ENCODE measurements at places on chromosomes 7 and 10.

DNA sequence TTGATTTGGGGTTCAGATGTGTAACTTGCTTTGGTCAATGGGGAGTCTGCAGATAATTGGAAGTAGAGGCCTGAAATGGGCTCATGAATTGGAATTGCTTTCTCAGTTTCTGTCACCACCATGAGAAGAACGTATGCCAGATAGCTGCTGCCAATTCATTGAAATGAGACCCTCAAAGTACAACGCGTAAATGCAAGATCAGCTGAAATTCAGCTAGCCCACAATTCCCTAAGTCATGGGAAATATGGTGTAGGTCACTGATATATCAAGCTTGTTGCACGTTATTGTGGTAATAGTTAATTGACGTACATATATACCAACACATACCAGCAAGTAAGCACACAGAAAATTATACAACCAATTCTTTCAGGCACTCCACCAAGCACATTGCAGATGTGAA lies 520.0 kb downstream of the NRG3 start:
- no peak for DNase-seq

- no peak for DNase-seq
Measured at GRCh38 chr10:86373828-86374227, 7.2 kb upstream of the GRID1 start.

DNA sequence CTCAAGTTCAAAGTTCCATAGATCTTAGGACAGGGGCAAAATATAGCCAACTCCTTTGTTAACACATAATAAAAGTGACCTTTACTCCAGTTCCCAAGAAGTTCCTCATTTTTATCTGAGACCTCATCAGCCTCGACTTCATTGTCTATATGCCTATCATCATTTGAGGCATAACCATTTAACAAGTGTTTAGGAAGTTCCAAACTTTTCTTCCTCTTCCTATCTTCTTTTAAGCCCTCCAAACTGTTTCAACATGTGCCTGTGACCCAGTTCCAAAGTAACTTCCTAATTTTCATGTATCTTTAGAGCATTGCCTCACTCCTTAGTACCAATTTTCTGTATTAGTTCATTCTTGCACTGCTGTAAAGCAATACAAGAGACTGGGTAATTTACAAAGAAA lies 569.1 kb downstream of the ANKRD7 start:
- DNase-seq: no peak

- no peak for DNase-seq
Measured at GRCh38 chr7:147249956-147250355, 1133.4 kb downstream of the CNTNAP2 start.

- no peak for DNase-seq
Measured at GRCh38 chr10:111114758-111115500, 38.1 kb downstream of the ADRA2A start.

GRCh38 chr7:5690931-5691473 lies 90.5 kb downstream of the RNF216 start:
- DNase-seq: no peak

- no peak for DNase-seq
Measured at GRCh38 chr7:45710271-45711160, 136.3 kb downstream of the ADCY1 start.

GRCh38 chr7:18874880-18875279 lies 242.6 kb downstream of the TWIST1 start:
- DNase-seq: no peak

DNA sequence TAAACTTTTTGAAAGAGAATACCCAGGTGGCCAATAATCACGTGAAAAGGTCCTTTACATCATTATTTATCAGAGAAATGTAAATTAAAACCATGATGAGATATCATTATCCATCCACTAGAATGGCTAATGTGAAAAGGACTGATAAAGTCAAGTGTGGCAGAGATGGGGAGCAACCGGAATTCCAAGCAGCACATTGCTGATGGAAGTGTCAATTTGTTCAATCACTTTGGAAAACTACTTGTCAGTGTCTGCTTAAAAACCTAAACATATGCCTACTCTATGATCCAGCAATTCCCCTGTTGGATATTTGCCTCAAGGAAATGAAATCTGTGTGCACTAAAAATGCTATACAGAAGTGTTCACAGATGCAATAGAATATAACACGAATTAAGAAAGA lies 465.6 kb downstream of the PLXNA4 start:
- DNase-seq: no peak

GRCh38 chr7:155217634-155218033 lies 80.0 kb upstream of the INSIG1 start:
- DNase-seq: no peak

- no peak for DNase-seq
Measured at GRCh38 chr7:154910977-154911376, 91.9 kb downstream of the PAXIP1 start.

DNA sequence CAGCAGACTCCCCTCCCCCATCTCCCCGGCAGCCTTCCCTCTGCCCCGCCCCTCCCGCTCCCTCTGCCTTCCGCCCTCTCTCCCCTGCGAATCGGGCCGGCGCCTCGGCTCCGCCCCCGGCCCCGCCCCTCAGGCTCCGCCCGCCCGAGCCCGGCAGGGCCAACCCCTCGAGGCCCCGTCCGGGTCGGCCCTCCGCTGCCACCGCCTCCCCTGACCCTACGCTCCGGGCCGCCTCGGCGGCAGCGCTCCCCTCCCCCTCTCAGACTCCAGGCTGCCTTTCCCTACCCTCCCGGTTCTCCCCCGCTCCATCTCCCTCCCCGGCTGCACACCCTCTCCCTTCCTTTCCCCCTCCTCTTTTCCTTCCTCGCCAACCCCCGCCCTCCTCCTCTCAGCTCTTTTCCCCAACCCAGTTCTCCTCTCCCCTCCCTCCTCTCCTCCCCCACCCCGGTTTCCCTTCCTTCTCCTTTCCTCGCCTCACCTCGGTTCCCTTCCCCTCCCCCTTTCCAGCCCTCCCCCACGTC lies 1.6 kb downstream of the ZNF467 start:
- peak; percentile 73 for DNase-seq

DNA sequence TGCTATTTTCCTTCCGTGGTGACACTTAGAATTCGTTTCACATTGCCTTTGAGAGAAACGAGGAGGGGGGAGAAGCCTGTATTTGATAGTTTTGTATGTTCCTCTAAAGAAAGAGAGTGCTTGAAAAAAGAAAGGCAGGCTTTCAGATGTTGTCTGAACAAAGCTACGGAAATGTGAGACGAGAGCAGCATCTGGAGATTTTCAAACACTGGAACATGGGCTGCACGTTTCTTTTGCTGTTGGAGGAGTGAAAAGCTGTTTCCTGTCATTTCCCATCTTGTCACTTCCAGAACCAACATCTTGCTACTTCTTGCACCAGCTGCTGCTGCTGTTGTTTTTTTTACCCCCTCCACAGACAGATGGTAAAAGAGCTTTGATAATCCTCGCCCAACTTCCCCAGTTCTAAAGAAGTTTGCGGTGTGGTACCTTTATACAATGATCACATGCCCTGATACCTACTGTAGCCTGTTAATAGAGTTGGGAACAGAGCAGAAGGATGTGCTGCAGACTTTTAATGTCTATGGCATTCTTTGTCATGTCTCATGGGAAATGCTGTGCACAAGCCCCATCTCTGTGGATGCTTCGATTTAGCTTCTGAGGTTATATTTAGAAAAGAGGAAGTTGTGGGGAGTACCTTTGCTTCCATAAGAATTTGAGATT lies 408.1 kb downstream of the AUTS2 start:
- DNase-seq: peak; percentile 25

DNA sequence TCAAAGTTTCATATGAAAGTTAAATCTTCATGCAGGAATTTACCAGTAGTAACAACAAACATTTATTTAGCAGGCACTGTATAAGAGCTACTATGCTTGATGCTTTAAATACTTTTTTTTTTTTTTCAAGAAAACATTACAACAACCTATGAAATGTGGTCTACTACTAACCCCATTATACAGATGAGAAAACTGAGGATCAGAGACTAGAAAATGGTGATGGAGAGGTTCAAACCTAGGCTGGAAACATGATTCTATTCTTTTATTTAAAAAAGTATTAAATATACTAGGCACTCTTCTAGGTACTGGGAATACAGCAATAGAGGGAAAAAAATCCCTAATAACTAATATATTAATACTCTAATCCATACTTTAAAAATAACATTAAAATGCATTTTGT lies 40.6 kb upstream of the TMEM168 start:
- DNase-seq: no peak

DNA sequence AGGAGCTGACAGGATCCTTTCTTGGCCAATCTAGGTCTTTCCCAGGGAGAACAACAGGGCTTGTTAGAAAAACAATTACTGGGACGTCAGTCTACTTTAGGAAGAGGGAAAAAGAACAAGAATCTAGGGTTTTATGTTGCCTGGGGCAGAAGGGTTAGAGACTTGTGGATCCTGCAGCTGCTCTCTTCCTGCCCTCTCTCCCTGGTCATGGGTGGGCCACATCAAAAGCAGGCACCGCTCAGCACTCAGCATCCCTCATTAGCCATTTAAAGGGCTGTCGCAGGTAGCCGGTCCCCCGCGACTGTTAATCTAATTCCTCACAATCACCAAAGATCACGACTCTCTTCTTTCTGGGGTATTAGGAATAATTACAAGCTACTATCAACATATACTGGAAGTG lies 631.9 kb downstream of the CALN1 start:
- DNase-seq: no peak

DNA sequence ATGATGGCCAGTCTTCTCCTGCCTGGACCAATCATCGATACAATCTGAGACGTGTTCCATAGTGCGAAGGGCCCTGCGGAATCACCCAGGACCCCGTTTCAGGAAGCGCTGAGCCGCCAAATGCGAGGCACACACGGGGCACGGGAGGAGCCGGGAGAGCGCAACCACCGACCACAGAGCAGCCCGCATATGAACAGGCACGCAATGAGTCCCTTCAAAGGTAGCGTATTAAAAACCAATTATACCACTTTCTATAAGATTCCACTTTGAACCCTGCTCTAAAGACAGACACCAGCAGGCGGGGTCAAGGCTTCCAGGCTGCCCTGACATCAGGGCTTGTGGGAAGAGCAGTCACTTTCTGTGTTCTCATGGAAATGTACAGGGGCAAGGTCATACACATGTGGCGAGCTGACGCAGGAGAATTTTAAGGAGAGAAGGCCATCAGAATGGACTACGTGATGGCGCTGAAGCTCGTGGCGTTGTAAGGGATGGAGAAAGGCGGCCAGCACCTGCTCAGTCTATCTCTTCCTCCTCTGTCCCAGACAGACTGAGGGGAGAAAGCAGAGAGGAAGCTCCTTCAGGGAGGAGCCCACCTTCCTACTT lies 46.2 kb downstream of the AMZ1 start:
- DNase-seq: no peak

GRCh38 chr10:1762076-1762475 lies 24.8 kb upstream of the ADARB2 start:
- no peak for DNase-seq

GRCh38 chr10:32616438-32616837 lies 170.5 kb downstream of the CCDC7 start:
- no peak for DNase-seq

All from forelimb muscle (tissue), 1 donor.